ENCODE measurements at places on chromosomes 3 and 15. TPM values are rescaled to one million over a fixed set of nuclear protein-coding genes. Genes with fewer than 3 reads are reported as not detected.

Gene MYH15
- total RNA-seq, result 0.12 TPM

Gene PIERCE2
- not detected for total RNA-seq

Gene DPPA4
- 1.0 TPM for total RNA-seq

Gene AADACL2
- total RNA-seq, result not detected

- no peak for DNase-seq
Observed at GRCh38 chr3:132785292-132785691, 63.1 kb upstream of the NPHP3 start.

Gene AMOTL2
- not detected for total RNA-seq

GRCh38 chr3:115617591-115617990, 5.7 kb upstream of the GAP43 start:
- no peak for DNase-seq

Gene APOD
- not detected for total RNA-seq

GRCh38 chr3:112470788-112471187, 28.5 kb downstream of the BTLA start:
- DNase-seq, result no peak

- DNase-seq, result no peak
Observed at GRCh38 chr3:88912294-88912877, 195.0 kb upstream of the EPHA3 start.

DNA sequence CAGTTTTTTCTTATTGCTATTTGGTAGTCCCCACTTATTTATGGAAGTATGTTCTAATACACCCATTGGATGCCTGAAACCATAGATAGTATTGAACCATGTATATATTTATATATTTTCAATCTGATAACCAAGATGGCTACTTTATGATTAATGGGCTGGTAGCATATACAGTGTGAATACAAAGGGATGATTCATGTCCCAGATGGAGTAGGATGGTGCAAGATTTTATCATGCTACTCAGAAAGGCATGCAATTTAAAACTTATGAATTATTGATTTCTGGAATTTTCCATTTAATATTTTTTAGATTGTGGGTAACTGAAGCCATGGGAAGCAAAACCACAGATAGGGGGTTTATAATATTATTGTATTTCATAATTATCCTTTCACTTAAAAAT, 35.2 kb downstream of the AP4E1 start:
- no peak for DNase-seq

Gene UTS2B
- total RNA-seq, result not detected

- DNase-seq, result no peak
Observed at GRCh38 chr15:67998599-67999133, 55.4 kb upstream of the PIAS1 start.

DNA sequence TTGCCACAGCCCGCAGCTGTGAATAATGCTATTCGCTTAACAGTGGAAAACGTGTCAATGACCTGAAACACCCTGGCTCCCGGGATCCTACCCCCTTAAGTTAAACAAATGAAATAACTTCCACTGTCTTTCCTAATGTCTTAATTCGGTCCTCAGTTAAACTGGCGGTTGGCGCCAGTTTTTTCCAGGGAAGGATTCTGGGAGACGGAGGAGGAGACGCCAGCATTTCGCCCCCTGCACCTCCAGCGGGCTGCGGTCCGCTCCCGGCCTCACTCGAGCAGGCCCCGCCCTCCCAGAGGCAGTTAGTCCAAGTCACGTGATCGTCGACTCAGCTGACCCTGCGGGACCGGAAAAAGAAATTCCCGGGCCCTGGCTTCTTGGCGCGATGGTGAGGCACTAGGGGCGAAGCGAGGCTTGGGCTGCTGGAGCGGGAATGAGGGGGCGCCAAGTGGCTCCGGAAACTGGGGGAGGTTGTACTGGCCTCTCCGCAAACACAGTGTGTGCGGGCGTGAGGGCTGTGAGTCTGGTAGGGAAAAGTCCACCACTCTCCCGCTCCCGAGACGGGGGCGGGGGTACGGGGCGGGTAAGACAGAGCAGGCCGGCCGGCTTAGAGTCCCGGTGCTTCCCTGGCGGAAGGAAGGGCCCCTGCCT, at the start of gene COMMD4:
Gene COMMD4 (plus strand): TSS at position 359 of the 651 bp plus-strand sequence. CDS start 27 bp downstream, at position 386.
- DNase-seq, result peak; percentile 59

DNA sequence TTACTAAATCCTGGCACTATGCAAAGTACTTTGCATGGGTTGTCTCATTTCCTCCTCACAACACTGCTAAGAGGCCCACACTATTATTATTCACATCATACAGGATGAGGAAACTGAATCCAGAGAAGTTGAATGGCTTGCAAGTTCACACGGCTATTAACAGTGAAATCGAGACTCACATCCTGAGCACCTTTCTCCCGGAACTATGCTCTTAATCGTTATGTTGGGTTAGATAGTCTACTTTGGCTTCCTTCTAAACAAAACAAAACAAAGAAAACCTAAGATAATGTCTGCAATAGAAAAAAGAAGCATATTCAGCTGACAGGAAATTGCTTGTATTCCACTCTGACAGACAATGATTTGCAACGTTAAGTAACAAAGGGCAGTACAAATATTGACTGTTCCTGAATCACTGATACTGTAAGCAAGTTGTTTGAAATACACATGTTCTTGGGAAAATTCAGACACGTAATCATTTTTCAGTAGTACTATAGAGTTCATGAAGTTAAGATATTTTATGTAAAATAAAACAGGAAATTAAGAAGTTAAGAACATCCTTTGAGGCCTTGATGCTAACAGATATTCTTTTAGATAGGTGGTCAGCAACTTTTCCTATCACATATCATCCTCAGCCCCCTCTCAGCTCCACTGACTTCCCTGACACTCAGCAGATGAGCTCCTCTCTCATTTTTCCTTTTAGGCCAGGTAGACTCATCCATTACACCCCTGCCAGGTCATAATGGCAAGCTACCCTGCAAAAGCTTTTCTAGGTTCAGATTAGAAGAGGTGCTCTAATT, 40.7 kb downstream of the C2CD4B start:
- DNase-seq, result no peak

GRCh38 chr3:115862849-115863248, 239.5 kb downstream of the GAP43 start:
- no peak for DNase-seq

DNA sequence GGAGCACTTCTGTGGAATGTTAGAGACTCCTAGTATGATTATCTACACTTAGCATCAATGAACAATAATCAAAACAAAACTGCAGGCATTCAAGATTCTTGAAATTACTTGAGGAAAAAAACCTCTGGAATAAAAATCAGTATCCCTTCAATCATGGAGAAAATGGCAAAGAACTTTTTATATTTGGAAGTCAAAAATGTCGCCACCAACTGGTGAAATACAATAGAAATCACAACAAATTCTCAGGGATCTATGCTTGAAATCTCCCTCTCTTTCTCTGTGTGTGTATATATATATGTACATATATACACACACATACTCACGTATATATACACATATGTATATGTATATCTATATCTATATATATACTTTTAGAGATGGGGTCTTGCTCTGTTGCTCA, 378.9 kb upstream of the ALCAM start:
- DNase-seq, result no peak

DNA sequence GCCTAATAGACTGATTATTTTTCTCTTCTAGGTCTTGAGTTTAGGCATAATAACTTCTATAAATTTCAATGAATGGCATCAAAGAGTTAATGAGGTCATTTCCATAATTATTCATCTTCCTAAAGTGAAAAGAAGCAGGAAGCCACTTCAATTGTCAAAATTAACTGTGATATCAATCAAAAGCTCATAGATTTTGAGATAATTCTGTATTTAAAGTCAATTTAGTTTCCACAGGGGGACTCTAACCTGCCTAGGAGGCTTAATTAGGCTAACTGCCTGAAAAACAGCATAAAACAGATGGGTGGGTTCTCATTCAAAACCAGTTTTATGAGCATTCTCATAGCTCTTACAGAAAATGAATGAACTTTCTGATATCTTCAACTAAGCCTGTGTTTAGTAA, 177.8 kb downstream of the OTOL1 start:
- DNase-seq, result no peak

- DNase-seq, result no peak
Observed at GRCh38 chr15:90345857-90346256, 6.2 kb upstream of the ZNF774 start.

DNA sequence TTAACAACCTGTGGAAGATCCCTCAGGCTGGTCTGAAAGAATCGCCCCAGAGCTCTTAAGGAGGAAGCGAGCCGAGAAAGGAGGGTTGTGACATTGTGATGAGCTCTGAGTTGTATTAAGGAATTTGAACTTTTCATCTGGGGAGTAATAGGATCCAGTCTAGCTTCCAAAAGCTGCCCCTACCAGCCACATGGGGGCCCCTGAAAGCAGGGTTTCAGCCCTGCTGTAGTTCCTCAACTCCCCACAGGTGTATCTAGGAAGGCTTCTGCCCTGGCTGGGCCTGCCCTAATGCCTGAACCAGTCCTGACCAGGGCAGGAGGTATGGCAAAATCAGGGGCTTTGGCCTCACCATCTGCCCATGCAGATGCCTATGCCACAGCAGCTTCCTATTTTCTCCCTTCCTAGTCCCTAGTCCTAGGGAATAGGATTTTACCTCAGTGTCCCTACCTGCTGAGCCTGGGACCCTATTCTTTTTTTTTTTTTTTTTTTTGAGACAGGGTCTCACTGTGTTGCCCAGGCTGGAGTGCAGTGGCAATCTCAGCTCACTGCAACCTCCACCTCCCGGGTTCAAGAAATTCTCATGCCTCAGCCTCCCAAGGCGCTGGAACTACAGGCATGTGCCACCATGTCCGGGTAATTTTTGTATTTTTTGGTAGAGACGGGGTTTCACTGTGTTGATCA, 5.0 kb upstream of the AP3S2 start:
- peak; percentile 17 for DNase-seq

- no peak for DNase-seq
Observed at GRCh38 chr3:120095979-120096426, 1.8 kb upstream of the GSK3B start.

- DNase-seq, result peak; percentile 60
Observed at GRCh38 chr3:152071924-152072323, 196.8 kb upstream of the MBNL1 start.

Gene UPK1B
- total RNA-seq, result not detected

DNA sequence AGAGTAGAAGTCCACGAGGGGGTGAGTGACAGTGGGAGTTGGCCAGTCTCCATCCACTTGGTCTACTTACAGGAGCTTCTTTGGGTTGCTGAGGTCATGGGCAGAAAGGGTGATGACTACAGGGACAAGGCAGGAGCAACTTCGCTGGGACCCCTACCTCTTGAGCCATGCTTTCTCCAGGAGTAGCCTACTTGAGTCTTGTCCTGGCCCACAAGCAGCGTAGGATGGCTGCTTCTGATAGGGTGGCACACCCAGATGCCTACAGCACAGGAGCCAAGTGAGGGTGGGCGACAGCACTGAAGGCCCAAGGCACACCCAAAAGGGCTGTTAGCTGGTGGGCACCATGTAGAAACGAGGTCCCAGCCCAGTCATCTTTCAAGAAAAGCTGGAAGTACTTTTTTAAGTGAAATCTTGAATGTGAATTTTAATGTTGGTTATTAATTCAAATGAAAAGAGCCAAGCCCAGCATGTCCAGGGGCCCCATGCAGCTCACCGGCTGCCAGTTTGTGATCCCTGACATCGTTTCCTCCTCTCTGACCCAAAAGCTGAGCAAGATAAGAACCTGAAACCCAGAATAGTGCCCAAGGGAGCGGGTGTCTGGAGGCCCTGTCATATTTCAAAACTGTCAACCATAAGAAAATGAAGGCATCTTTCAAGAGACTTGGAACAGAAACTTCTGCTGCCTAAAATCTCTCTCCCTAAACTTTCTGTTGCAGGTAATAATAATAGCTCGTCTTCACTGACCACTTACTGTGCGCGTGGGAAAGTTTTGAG, 2.2 kb upstream of the CPEB1 start:
- no peak for DNase-seq
